GM23338 (cell line): ENCODE measurements at places on chromosomes 1 and 21. TPM values are rescaled to one million over a fixed set of nuclear protein-coding genes. Genes with fewer than 3 reads are reported as not detected.

The OXCT2 gene
- total RNA-seq = 2.8 and 4.0 TPM in 2 replicates

The BLZF1 gene
- total RNA-seq = 12.4 and 14.5 TPM in 2 replicates

GRCh38 chr1:9874959-9875635 is 35.0 kb downstream of the CTNNBIP1 start:
- DNase-seq = peak; percentile 95

GRCh38 chr1:155176544-155177071 is 3.0 kb downstream of the TRIM46 start:
- peak; percentile 80 for DNase-seq

DNA sequence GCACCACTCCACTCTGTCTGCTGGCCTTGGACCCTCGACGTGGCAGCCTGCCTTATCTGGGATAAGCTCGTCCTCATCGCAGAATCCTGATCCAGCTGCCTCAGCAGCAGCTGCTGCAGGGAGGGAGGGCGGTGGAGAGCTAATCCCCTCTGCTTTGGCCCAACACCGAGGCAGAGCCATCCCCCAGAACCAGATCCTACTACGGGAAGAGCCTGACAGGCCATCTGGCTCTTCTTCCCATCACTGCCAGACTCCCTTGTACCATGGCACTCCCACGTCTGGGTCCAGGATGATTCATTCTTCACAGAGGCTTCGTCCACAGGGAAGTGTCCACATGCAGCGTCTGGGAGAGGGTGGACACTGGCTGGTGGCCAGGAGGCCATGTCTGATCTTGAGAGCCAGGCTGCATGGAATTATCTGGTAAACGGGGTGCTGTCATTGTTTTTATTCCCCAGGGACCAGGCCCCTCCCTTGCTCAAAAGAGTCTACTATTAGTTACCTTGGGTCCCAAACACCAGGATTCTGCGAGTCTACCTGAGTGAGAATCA is 14.6 kb upstream of the PKP1 start:
- DNase-seq = no peak

GRCh38 chr1:90761156-90761555 is 44.1 kb upstream of the BARHL2 start:
- peak; percentile 20 for DNase-seq

GRCh38 chr1:243882276-243882675 is 32.2 kb upstream of the AKT3 start:
- DNase-seq = no peak
